ENCODE measurements at places on chromosomes 2 and 18. TPM values are rescaled to one million over a fixed set of nuclear protein-coding genes. Genes with fewer than 3 reads are reported as not detected.

Gene CD226
- 0.68 TPM for total RNA-seq

Gene RAD51AP2
- total RNA-seq = not detected

Gene MC4R
- 62.5 TPM for total RNA-seq

Gene UCN
- 0.61 TPM for total RNA-seq

Gene SP5
- not detected for total RNA-seq

Gene SCN2A
- total RNA-seq = 1.1 TPM

Gene DOK6
- 13.0 TPM for total RNA-seq

Gene OTOS
- total RNA-seq = not detected

Gene FOXI3
- total RNA-seq = 0.17 TPM

Gene EFR3B
- total RNA-seq = 26.0 TPM

Gene NEB
- total RNA-seq = 4.0 TPM

Gene ST8SIA5
- 0.58 TPM for total RNA-seq

Gene SERPINB4
- total RNA-seq = not detected

Gene PLEKHH2
- 2.1 TPM for total RNA-seq

Gene PARD3B
- total RNA-seq = 5.8 TPM

Gene MCEE
- total RNA-seq = 13.0 TPM

Gene HOXD8
- total RNA-seq = 31.7 TPM

Gene IGFBP5
- 975 TPM for total RNA-seq

Gene RNF152
- total RNA-seq = 8.9 TPM

Gene DPYSL5
- 98.8 TPM for total RNA-seq

Gene VWC2L
- total RNA-seq = 0.78 TPM

Gene ZSWIM2
- total RNA-seq = not detected

Gene ELOA2
- total RNA-seq = 2.6 TPM

Gene CPS1
- total RNA-seq = 15.6 TPM

Gene FBXO36
- total RNA-seq = 4.7 TPM

Gene KLF11
- total RNA-seq = 4.0 TPM

Gene OSR1
- 26.7 TPM for total RNA-seq

Gene XIRP2
- total RNA-seq = 0.05 TPM

Gene SKOR2
- total RNA-seq = not detected

Gene KCTD18
- total RNA-seq = 8.1 TPM

Gene CTIF
- total RNA-seq = 55.8 TPM

Gene GREB1L
- 39.3 TPM for total RNA-seq

Gene ASPRV1
- 2.1 TPM for total RNA-seq

Gene GCA
- 13.3 TPM for total RNA-seq

Gene HRH4
- not detected for total RNA-seq

Gene ASB18
- 0.82 TPM for total RNA-seq

Gene MC5R
- total RNA-seq = not detected

Gene C1GALT1C1L
- 0.26 TPM for total RNA-seq

Gene EPAS1
- total RNA-seq = 0.87 TPM

Gene GPR17
- 1.4 TPM for total RNA-seq

Gene ANO7
- total RNA-seq = 6.3 TPM

Gene RGPD6
- 24.8 TPM for total RNA-seq

Gene AQP12A
- total RNA-seq = not detected

Gene MARS2
- 14.6 TPM for total RNA-seq

Gene IMP4
- 95.2 TPM for total RNA-seq

Gene SRD5A2
- 0.19 TPM for total RNA-seq

Gene CFC1
- total RNA-seq = 0.75 TPM

Gene GFPT1
- total RNA-seq = 34.0 TPM

Gene FOXD4L1
- 0.68 TPM for total RNA-seq

Gene PASK
- total RNA-seq = 14.7 TPM

Gene MLPH
- 1.2 TPM for total RNA-seq

Gene CCDC102B
- total RNA-seq = 13.3 TPM

Gene ARHGAP28
- 6.0 TPM for total RNA-seq

Gene CAPN13
- total RNA-seq = 0.41 TPM

Gene NT5DC4
- 0.41 TPM for total RNA-seq

Gene TMEM18
- total RNA-seq = 11.8 TPM
